Neural progenitor cell (in vitro differentiated cells): ENCODE measurements at places on chromosomes 7 and 10.

DNA sequence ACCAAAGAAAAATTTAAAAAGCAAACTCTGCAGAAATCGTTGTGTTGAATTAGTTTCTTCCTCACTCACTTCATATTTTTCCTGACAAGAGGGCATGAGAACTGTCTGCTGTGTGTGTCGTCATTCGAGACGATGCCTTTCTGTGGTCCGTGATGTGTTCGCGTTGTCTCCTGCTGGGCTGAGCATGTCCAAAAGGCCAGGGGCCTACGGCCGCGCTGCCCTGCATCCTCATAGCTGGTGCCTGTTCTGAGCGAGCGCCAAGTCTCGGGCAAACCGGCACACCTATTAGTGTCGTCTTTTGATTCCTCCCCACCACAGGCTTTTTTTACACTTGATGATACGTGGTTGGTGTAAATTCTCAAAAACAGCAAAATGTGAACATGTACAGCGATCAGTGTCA lies 27.4 kb downstream of the WDR37 start:
- DNase-seq = no peak

GRCh38 chr7:19772306-19772705 lies 1.1 kb downstream of the TMEM196 start:
- peak; percentile 47 for DNase-seq

- no peak for DNase-seq
Measured at GRCh38 chr7:74173074-74173473, 1.1 kb upstream of the EIF4H start.

GRCh38 chr7:17159500-17160037 lies 138.9 kb upstream of the AHR start:
- no peak for DNase-seq

- DNase-seq = no peak
Measured at GRCh38 chr10:99964791-99965190, 45.0 kb downstream of the DNMBP start.

DNA sequence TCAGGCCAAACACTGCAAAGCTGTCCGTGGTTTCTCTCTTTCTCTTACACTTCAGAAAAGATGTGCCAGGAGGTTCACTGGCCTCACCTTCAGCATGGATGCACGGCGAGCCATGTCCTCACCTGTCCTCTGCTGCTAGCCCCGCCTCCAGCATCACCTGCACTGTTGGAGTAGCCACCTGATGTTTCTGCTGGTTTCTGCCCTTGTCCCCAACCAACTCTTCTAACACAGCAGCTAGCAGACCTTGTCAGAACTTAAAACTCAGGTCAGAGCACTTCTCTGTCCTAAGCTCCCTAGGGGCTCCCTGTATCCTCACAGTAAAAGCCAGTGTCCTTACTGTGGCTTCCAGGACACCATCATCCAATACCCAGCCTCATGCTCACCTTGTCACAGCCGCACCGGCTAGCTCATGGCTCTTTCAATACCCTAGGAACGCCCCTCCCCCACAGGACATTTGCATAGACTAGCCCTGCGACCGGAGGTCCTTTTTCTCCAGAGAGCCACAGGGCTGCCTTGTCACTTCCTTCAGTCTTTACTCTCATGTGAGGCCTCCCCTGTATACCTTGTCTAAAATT lies 15.2 kb downstream of the PALD1 start:
- DNase-seq = peak; percentile 82

DNA sequence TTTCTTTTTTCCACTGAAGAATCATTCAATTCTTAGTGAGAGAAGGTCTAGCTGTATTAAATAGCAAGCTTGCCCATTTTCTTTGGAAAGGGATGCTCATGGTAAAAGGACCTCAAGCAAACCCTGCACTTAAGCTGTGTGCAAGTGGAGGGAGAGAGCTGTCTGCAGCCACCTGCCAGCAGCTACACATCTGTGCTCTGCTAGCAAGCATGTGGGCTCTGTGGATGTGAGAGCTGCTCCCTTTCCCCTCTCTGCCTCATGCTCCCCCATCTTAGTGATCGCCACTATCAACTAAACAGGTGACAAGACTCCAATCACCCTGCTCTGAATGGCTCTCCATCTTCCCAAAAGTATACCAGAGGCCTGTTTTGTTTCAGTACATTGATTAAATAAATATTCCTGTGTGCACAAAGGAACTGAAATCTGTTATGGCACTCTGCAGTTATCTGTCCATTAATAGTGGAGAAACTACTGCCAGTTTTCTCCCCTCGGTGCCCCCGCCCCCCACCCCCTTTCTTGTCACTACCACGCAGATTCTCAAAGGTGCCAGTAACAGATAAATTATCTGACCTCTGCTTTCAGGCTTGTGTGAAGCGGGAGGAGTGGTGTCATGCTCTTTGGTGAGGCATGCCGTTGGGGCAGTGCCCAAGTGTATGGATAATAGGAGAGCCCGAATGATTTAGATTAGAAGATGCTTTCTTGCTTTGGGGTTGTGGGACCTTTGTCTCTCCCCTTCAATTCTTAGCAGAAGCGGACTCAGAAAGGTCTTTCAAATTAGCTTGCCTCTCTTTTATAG lies 26.4 kb downstream of the AUTS2 start:
- no peak for DNase-seq

DNA sequence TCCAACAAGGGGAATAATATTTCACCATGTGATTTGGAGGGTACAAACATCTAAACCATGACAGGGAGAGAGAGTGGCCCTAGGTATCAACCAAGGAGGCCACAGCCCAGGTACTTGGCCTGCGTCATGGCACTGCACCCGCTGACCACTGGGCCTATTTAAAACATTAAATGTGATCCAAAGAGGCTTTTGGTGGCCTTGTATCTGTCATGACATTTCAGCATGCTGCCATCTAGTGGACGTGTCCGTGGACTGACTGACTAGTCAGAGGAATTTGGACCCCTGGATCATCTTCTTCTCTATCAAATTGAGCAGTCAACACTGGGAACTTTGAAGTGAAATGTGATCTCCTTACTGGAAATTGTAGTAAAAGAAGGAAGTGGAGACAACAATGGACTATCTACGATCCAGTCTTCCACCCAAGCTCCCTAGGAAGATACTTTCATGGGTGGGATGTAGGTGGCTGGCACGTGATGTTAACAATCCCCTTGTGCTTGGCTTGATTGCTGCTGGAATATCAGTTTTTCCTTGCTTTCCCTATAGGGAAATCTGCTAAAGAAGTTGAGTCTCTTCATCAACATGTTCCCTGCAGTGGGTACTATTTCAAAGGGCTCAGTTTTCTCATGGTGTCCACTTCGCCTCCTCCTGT lies 24.6 kb upstream of the ITGA8 start:
- DNase-seq = peak; percentile 85

DNA sequence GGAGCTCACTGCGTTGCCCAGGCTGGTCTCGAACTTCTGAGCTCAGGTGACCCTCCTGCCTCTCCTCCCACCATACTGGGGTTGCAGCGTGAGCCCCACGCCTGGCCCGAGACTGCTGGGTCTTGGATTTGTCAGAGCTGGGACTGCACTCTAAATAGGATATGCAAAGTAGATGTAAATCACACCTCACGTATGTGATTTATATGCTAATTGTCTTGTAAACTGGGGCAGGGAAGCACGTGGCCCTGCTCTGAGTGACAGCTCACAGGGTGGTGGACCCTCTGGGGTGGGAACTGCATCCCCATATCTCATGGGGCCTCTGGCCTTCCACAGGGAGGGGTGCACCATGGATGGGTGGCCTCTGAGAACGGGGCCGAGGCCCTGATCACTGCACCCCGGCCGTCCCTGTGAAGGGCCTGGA lies 34.1 kb downstream of the GET4 start:
- no peak for DNase-seq

DNA sequence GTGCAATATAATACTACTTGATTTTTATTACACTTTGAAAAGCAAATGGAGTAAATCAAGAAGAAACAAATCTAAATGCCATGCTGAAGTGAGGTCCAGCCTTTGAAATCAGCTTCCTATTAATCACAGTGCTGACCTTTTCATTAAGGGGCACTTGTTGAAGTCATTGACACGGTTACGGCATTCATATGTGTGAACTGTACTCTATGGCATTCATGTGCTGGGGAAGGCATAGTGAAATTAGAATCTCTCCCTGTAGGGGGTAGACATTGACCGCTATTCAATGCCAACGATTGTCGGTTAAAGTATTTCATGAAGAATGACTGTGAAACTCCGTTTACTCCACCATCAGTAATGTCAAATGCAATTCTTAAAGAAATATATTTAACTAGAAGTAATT lies 296.1 kb upstream of the SEMA3A start:
- no peak for DNase-seq

DNA sequence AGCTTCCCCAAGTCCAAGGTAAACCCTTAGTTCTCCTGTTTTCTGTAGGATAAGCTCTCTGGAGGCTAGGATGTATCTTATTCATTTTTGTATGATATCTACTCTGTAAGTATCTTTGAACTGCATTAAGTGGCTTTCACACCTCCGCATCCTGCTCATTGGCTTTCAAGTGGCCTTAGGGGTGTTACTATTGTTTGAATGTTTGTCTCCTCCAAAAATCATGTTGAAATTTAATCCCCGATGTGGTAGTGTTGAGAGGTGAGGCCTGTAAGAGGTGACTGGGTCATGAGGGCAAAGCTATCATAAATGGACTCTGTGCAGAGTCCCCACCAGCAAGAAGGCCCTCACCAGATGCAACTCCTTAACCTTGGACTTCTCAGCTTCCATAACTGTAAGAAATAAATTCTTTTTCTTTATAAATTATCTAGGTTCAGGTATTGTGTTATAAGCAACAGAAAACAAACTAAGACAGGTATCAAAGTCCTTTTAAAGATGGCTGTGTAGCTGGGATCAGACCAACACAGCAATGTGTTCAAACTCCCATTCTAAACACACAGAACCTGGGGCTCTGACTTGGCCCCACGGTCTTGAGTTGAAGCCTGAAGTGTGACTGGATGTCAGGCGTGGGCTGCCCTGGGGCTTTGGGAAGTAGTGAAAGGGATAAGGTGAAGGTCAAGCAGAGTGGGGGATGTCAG lies 25.9 kb downstream of the TBXAS1 start:
- DNase-seq = no peak

DNA sequence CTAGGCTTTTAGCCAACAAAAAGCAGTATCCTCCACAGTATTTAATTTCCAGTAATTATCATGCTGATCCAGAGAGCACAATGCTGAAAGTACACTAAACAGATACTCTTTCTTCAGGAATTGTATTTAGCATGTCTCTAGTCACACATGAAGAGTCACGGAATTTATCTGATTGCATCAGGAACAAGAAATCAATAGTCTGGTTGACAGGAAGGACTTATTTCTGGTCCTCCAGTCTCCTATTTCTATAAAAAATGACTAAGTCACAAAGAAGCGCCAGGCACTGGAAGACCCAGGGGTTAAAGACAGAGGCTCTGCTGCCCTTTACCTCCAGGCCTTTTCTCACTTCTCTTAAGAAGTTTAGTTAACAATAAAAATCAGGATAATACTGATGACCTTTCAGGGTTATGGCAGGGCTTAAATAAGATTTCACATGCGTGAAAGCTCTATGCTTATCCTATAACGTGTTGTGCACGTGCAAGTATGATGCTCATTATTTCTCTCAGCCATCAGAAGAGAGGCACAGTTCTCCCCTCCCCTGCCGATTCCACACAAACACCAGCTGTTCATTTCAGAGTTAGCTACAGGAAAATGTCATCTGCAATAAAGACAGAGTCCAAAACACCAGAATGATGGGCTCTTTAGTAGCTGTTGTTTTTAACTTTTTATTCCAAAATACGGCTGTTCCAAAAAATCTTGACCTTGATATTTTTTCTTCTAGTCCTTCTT lies 36.9 kb downstream of the SLC26A4 start:
- no peak for DNase-seq

DNA sequence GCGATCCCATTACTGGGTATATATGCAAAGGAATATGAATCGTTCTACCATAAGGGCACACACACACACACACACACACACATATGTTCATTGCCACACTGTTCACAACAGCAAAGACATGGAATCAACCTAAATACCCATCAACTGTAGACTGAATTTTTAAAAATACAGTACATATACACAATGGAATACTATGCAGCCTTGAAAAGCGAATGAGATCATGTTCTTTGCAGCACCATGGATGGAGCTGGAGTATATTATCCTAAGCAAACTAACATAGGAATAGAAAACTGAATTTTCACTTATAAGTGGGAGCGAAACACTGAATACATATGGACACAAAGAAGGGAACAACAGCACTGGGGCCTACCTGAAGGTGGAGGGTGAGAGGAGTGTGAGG lies 72.5 kb downstream of the MARCHF5 start:
- DNase-seq = no peak

DNA sequence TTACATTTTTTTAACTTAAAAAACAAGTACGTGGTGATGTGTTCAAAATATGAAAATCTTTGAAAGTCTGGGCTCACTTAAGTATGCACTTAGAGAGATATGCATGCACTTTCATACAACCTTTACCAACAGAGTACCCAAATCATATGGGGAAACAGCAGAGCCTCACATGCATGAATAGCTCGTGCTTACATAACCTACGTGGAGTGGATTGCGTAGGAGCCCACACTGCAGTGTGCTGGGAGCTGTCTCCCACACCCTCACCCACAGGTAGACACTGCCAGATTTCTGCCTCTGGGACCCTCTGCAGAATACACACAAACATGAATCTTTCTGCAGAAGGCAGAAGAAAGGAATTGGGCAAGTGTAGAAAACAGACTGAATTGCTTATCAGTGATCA lies 581 bp downstream of the CLCN1 start:
- DNase-seq = no peak

- DNase-seq = no peak
Measured at GRCh38 chr7:74092964-74093471, 9.4 kb downstream of the LIMK1 start.

GRCh38 chr10:30503700-30504266 lies 69.8 kb downstream of the MAP3K8 start:
- DNase-seq = no peak

DNA sequence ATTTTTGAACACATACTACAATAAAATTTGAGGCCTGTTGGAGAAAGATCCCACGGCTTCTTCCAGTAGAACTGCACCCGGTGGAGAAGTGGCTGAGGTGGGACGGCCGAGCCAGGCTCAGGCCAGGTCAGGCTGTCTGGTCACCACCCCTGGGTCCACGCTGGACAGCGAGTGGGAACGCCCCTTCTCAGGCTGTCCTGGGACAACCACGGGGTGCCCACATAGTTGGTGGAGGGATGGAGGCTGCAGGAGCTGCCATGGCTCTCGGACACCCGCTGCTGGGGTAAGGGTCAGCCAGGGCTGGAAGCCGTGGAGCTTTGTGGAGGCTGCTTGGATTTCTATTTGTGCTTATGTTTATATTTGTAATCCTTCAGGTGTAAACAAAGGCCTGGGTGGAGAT lies 206.5 kb downstream of the DNAJB6 start:
- no peak for DNase-seq

GRCh38 chr7:55483046-55483445 lies 89.3 kb downstream of the VOPP1 start:
- DNase-seq = no peak

- no peak for DNase-seq
Measured at GRCh38 chr10:3701491-3701890, 83.5 kb downstream of the KLF6 start.

GRCh38 chr10:73529089-73529832 lies 33.4 kb upstream of the PPP3CB start:
- DNase-seq = peak; percentile 93

DNA sequence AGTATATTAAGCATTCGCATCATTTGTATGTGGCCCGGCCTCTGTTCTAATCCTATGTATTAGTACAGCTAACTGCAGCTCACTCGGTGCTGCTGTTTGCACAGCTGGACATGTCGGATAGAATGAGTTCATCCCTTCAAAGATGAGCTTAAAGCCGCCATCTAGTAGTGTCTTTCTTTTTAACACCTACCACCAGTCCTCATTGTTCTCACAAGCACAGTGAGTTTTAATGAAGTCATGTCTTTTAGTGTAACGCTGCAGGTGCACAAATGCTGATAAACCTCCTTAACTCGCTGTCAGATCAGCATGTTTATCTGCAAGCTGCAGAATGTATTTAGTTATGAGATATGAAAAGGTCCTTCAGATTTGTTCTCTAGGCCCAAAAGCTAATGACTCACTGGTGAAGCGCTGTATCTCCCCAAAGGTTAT lies 247.5 kb downstream of the MTERF1 start:
- DNase-seq = peak; percentile 69
